ENCODE measurements at places on chromosomes 12 and 14. TPM values are rescaled to one million over a fixed set of nuclear protein-coding genes. Genes with fewer than 3 reads are reported as not detected.

DNA sequence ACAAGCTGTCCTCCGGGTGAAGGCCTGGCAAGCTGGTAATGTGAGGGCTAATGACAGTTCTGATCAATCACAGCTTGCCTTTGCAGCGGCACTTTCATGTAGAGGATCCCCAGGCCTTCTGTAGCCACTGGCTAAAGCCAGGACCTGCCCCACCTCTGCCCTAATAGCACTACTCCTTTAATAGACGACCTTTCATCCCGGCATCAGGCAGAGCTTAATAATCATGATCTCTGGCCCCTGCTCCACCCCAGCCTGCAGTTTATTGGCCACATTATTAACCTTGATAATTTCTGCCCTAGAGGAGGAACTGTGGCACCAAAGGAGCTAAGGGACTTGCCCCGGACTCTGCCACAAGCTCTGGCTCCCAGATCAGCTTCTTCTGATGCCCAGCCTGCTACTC is 142.3 kb upstream of the TBX3 start:
- no peak for DNase-seq

STYK1 gene
- not detected for total RNA-seq

GRCh38 chr12:125025606-125026235 is 32.3 kb downstream of the BRI3BP start:
- no peak for DNase-seq

- no peak for DNase-seq
Measured at GRCh38 chr14:61544448-61545330, 150.6 kb upstream of the HIF1A start.

DNA sequence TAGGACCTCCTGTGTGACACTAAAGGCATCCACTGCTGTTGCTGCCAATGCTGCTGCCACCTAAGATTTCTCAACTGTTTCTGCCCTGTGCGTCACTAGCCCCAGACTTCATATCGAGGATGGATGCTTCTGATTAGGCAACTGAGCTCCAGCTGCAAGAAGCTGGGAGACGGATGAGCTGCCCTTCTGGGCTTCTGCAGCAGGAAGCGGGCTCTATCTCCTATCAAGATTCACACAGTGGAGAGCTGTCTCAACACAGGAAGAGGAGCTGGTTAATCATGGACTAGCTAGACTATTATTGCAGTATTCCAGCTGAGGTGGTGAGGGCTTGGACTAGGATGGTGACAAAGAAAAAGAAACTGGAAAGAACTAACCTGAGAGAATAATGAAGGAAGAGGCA is 59.2 kb upstream of the PELI2 start:
- no peak for DNase-seq

DNA sequence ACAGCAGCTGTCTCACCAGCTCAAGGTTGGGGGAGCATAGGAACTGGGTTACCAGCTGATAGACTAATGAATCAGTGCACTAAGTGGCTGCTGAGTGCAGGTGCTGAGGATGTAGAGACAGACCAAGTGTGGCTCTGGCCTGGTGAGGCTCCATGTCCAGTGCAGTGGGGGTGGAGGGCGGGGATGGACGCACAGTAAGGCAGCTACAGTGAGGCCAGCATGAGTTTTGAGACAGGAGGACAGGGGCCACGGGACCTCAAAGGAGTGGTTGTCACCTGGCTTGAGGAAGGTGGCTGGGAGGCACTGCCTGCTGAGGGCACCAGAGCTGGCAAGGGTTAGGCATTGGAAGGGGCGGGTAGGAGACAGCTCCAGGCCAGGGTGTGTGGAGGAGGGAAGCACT is 37.0 kb downstream of the SYNE3 start:
- DNase-seq: no peak

DNA sequence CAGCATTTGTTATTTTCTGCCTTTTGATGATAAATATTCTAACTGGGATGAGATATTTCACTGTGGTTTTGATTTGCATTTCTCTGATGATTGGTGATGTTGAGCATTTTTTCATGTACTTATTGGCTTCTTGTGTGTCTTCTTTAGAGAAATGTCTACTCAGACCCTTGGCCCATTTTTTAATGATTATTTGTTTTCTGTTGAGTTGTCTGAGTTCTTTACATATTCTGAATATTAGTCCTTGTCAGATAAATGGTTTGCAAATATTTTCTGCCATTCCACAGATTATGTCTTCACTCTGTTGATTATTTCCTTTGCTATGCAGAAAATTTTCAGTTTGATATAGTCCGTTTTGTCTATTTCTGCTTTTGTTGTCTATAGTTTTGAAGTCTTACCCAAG is 317.0 kb downstream of the CEP128 start:
- DNase-seq: no peak

Data from B cell (primary cell).